ENCODE measurements at places on chromosomes 6 and 20.

DNA sequence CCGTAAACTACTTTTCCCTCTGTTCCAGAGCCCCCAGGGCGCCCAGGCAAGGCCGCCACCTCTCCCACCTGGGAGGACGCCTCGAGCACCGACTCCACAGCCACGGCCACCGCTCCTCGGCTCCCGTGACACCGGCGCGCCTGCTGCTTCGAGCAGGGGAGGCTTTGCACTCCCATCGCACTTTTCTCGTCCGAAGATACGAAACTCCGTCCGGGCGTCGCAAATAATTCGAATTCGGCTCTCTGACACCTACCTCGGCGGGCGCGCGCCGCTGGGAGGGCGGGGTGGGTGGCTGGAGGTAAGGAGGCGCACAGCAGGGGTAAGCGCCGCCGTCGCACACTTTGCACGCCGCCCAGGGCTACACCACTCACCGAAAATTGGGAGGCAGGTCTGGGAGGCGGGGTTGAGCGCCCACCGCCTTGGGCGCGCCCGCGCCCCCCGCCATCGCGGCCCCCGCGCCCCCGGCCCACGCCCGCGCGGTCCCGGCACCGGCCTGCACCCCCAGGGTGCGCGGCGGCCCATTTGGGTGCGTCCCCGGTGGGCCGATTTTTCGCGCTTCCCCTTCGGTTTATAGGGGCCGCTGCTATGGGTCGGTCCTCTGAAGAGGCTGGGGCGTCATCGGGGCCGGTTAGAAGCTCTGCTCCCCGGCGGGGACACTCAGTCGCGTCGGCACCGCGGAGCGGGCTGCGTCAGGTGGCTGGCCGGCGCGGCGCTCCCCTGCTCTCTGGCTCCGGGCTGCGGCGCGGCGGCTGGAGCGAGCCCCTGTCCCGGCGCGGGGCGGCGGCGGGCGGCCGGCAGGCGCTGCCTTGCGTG, 36.2 kb downstream of the GNAS start:
- DNase-seq: peak; percentile 87

- no peak for DNase-seq
These were observed 63.6 kb downstream of the GCLC start for GRCh38 chr6:53481323-53481722.

GRCh38 chr20:34254979-34255378, 13.8 kb downstream of the ASIP start:
- DNase-seq: no peak

GRCh38 chr6:4585682-4586468, 190.3 kb upstream of the CDYL start:
- no peak for DNase-seq

DNA sequence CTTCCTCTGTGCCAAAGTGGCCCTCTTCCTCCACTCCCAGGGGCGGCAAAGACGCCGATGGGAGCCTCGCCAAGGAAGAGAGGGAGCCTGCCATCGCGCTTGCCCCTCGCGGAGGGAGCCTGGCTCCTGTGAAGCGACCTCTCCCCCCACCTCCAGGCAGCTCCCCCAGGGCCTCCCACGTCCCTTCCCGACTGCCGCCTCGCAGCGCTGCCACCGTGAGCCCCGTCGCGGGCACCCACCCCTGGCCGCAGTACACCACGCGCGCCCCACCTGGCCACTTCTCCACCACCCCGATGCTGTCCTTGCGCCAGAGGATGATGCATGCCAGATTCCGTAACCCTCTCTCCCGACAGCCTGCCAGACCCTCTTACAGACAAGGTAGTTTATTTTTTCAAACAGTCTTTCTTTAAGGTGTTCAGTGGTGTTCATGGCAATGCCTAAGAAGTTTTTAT, 64.9 kb downstream of the FNDC1 start:
- no peak for DNase-seq

- no peak for DNase-seq
These were observed 159.4 kb downstream of the FAXC start for GRCh38 chr6:99189823-99190721.

GRCh38 chr6:57432157-57432556, 114.7 kb downstream of the PRIM2 start:
- no peak for DNase-seq

Measured in CD4-positive, alpha-beta T cell treated with Interleukin-15 for 1 hour (primary cell).